A673 (cell line): ENCODE measurements at places on chromosomes 13 and 19. TPM values are rescaled to one million over a fixed set of nuclear protein-coding genes. Genes with fewer than 3 reads are reported as not detected.

DNA sequence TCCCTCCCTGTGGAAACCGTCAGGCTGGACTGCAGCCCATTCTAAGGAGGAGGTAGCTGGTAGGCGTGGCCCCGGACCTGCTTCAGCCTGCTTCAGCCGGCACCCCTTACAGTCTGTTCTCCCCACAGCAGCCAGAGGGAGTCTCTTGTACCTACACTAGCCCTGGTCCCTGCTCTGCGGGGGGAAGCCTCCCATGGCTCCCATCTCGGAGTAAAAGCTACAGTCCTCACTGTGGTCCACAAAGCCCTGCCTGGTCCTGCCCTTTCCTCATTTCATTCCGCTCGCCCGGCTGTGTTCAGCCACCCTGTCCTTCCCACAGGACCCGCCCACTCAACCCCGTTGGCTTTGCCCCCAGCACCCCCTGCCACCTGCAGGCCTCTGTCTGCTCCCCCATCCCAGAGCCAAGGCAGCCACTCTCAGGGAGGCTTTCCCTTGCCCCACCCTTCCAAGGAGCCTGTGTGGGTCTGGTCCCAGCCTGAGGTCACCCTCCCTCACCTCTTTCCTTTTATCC lies 1.3 kb downstream of the PGLYRP1 start:
- no peak for DNase-seq

DNA sequence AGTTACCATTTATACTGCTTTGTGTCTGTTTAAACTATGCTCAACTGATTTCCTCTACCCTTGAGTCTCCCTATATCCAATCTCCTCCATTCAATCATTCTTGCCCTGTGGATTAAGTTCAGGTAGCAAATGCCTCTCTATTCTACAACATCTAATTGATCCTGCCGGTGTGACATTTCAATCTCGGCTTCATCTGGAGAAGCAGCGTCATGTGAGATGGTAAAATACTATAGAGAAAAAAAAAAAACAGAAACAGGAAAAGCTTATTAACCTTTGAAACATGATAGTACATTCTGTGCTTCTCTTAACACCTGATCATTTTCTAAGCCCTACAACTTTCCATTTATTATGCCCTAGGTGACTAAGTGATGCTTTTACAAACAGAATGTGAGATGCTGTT lies 89.4 kb downstream of the KCTD12 start:
- DNase-seq = no peak

SULT2A1 gene
- total RNA-seq = not detected in 2 replicates

GRCh38 chr19:10295847-10296591 lies 6.3 kb downstream of the ICAM5 start:
- DNase-seq = no peak

SOX21 gene
- not detected in 2 replicates for total RNA-seq

- DNase-seq = peak; percentile 79
Measured at GRCh38 chr19:10654610-10655456, 687 bp downstream of the ILF3 start.

SPRY2 gene
- 9.2 and 10.3 TPM in 2 replicates for total RNA-seq

- DNase-seq = peak; percentile 43
Measured at GRCh38 chr13:38002606-38003005, 133.0 kb upstream of the TRPC4 start.

DNA sequence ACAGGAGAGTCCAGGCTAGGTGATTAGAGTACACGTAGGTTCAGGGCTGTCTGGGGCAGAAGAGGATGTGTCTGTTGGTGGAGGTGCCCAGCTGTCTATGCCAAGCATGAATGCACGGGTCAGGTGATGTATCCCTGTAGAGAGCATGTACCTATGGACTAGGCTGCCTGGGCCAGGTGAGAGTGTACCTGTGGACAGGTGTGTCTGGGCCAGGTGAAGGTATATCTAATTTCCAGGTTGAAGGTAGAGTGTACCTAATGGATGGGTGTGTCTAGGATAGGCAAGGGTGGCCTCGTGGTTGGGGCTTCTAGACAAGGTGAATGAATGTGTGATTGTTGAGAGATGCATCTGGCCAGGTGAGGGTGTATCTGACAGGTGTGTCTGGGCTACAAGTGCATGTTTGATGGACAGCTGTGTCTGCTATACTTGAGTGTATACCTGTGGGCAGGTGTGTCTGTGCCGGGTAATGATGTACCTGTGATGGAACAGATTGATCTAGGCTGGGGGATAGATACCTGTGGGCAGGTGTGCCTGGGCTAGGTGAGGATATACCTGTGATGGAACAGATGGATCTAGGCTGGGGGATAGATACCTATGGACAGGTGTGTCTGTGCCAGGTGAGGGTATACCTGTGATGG lies 15.5 kb upstream of the ZNF414 start:
- DNase-seq = no peak

ZNF813 gene
- 5.6 and 8.0 TPM in 2 replicates for total RNA-seq

DNA sequence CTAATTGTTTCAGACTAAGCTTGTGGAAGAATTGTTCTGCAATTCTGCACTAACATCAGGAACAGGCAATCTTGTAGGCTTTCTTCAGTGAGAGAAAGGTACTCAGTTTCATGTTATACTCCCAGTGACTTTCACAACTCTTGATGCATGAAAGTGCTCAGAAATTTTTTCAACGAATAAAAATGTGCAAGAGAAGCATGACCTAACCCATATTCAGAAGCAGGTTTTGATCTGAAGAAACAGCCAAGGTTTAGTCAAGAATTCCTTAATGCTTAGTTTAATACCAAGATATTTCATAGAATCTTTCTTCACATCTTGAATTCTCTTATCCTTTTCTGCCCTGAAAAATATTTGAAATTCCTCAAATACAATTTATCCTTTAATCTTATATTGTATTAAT lies 197.2 kb upstream of the CSNK1A1L start:
- no peak for DNase-seq

ZNF177 gene
- total RNA-seq = 2.7 and 3.8 TPM in 2 replicates

DNA sequence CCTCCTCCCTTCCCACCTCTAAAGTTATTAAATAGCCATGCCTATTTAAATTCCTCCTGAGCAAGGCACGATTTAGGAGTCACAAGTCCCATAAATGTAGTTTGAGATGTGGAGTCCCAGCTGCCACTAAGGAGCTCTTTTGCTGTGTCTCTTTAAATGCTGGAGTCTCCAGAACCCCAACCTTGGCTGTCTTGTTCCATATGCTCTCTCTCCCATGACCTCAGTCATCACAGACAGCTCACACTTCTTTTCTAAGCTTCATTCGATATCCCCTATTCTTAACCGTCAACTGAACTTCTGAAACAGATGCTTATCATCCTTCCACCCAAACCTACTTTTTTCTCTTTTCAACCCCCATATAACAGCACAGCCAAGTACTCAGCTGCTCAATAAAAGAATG lies 197.1 kb downstream of the VWA8 start:
- no peak for DNase-seq

COL5A3 gene
- total RNA-seq = 6.4 and 6.8 TPM in 2 replicates

GRCh38 chr13:87208636-87209035 lies 462.5 kb upstream of the SLITRK5 start:
- no peak for DNase-seq
